HCT116 (cell line): ENCODE measurements at places on chromosomes 6 and 20. TPM values are rescaled to one million over a fixed set of nuclear protein-coding genes. Genes with fewer than 3 reads are reported as not detected.

The IL17F gene
- total RNA-seq: not detected

The SPATA2 gene
- 6.6 TPM for total RNA-seq

The MEP1A gene
- total RNA-seq: not detected

The FAM217A gene
- total RNA-seq: not detected

The OR2B2 gene
- not detected for total RNA-seq

The TSBP1 gene
- total RNA-seq: not detected

The SLC32A1 gene
- total RNA-seq: not detected

The GTPBP2 gene
- 98.0 TPM for total RNA-seq

The GGTLC1 gene
- not detected for total RNA-seq

The TSHZ2 gene
- 0.07 TPM for total RNA-seq

The DYNLT2 gene
- 1.5 TPM for total RNA-seq

The TRIM40 gene
- total RNA-seq: not detected

The ZNF311 gene
- not detected for total RNA-seq

The ABCC10 gene
- total RNA-seq: 29.9 TPM

The CRISP1 gene
- not detected for total RNA-seq

The TCEA2 gene
- total RNA-seq: 29.7 TPM

The DACT2 gene
- total RNA-seq: not detected

The CD2AP gene
- 43.8 TPM for total RNA-seq

The CST4 gene
- total RNA-seq: not detected

The CDYL gene
- 42.6 TPM for total RNA-seq

The SLC13A3 gene
- not detected for total RNA-seq

The PRSS16 gene
- total RNA-seq: 14.5 TPM

The FUT9 gene
- total RNA-seq: not detected

The MCHR2 gene
- total RNA-seq: not detected

The SRSF12 gene
- total RNA-seq: not detected

The NR2E1 gene
- not detected for total RNA-seq

The ZSCAN31 gene
- total RNA-seq: 10.1 TPM

The DLL1 gene
- total RNA-seq: 5.3 TPM

The PAK5 gene
- total RNA-seq: not detected
